ENCODE measurements at places on chromosomes 16 and 17.

GRCh38 chr17:16617481-16618060 is 36.1 kb downstream of the ZNF624 start:
- DNase-seq, result no peak

GRCh38 chr17:80649672-80650330 is 105.2 kb downstream of the RPTOR start:
- DNase-seq, result peak; percentile 73

DNA sequence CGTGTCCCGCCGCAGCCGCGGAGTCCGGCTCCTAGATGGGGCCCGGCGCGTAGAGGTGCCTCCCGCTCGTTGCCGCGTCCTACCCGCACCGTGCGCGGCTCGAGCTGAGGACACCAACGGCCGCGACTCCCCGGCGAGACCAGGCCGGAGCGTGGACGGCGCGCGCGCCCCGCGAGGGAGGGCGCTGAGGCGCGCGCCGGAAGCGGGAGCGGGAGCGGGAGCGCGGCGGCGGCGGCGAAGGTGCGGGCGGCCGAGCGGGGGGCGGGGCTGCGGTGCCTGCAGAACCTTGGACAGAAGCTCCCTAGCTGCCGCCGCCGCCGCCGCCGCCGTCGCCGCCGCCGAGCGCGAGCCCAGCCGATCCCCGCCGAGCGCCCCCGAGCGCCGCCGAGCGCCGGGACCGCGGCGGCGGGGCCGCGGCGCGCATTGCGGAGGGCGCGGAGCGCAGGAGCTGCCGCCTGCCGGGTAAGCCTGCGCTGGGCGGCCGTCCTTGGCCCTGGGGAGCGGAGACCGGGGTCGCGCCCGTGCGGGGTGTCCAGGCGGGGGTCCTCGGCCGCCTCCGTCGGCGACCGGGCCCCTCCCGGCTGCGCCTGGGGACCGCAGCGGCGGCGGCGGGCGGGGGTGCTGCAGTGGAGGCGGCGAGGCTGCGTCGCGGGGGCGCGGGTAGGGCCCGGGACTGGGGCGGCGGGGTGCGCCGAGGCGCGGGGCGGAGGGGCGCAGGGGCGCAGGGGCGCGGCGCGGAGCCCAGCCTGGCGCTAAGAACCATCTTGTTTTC is at the start of gene CDK5R1:
CDK5R1 (plus strand) TSS at position 293 of the 772 bp plus-strand sequence. CDS start 628 bp downstream, outside the sequence.
- DNase-seq, result no peak

DNA sequence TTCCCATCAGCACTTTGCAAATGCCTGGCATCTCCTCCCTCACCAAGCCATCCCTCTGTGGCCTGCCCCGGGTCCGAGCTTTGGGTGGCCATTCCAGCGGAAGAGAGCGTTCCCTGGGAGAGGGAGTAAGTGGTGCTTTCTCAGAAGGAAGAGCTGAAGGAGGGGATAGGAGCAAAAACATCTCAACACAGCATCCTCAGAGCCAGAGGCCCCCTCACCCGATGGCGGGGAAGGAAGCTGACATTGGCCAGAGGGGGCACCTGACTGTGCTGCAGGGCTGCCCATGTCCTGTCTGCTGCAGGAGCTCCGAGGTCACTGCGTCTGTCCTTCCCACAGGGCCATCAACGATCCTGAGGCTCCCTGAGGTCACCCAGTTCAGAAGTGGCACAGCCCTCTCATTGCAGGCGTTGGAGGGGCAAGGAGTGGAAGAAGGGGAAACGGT is 427 bp upstream of the TLCD3B start:
- DNase-seq, result no peak

- no peak for DNase-seq
Observed at GRCh38 chr17:12348476-12348875, 317.2 kb upstream of the MYOCD start.

DNA sequence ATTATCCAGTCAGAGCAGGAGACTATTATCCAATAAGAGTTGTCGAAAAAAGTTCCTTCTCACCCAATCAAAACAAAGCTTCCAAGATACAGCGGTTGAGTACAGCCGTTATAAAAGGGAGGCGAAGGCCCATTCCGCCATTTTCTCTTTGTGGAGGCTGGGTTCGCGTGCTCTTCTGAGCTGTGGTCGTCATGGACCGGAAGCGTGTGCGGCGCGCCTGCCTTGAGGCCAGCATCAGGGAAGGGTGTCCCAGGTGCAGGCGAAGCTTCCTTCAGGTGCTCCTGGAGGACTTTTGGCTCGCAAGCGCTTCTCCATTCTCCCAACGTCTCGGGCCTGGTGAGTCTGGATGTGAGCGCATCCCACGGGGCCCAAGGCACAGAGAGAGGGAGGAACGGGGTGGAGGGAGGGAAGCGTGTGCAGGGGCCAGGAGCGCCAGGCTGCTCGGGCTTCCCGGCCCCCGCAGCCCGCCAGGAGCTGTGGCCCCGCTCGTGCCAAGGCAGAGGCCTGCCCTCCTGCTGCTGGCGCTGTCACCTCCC is 99.2 kb downstream of the GOSR1 start:
- DNase-seq, result no peak

GRCh38 chr17:4485676-4486646 is 12.7 kb upstream of the SPNS2 start:
- DNase-seq, result no peak

- DNase-seq, result no peak
Observed at GRCh38 chr16:87846705-87847466, 22.4 kb downstream of the SLC7A5 start.

GRCh38 chr16:83310816-83311215 is 497.0 kb upstream of the HSBP1 start:
- DNase-seq, result no peak

DNA sequence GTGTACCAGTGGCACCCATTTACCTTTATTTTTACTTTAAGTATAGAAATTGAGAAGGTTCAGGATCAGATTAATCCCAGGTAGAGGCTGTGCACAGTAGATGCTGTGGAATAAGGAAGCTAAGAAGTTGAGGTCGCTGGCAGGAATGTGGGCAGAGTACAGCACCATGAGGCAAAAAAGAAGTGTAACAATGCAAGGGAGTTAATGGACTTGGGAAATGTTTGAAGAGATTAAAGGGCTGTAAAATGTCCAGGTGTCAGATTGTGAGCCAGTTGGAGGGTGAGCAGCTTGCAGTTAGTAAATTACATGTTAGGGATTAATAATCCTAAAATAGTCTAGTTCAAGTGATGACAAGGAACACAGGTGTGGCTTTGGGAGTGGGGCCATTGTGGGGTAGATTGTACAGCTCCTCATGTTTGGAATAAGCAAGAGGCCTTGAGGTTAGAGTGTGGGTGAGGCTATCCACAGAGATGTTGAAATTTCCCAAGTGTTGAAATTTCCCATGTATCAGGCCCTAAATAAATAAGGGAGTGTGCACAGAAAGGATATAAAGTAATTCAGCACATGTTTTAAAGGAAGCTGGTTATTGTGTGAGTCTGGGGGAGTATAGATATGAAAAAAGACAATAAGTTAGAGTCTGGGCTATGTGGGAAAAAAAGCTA is 21.5 kb downstream of the TAT start:
- no peak for DNase-seq
